ENCODE measurements at places on chromosomes 6 and 20.

DNA sequence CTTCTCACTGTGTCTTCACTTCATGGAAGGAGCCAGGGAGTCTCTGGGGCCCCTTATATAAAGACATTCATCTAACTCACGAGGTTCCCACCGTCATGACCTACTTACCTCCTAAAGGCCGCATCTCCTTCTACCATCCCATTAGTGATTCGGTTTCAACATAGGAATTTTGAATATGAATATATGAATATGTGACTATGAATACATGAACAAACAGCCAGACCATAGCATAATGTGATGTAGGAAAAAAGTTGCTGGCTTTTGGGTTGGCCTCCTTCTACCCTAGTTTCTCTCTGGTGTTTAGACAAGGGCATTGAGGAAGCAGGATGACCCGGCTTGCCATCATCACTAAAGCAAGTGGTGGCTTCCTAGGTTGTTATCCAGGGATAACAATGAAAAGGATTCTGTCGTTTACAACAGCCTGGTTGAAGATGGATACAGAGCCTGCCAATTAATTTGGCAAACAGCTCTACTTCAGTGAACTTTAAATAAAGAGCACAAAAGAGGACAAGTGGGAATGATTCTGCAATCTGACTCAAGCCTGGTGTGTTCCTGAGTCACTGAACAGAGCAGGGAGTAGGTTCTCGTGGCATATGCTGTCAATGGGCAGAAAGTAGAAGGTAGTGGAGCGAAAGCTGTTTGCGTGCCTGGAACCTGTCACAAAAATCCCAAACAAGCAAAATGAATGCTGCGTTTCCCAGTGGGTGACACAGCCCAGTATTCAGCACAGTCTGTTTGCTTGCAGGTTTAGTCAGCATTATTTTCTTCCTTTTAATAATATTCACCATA lies 44.0 kb upstream of the DOK5 start:
- no peak for DNase-seq

GRCh38 chr6:3737149-3737830 lies 14.2 kb downstream of the PXDC1 start:
- no peak for DNase-seq

- DNase-seq: no peak
These were observed 67.6 kb upstream of the DTNBP1 start for GRCh38 chr6:15730442-15730841.

GRCh38 chr6:73393278-73393677 lies 1.4 kb upstream of the DDX43 start:
- no peak for DNase-seq

DNA sequence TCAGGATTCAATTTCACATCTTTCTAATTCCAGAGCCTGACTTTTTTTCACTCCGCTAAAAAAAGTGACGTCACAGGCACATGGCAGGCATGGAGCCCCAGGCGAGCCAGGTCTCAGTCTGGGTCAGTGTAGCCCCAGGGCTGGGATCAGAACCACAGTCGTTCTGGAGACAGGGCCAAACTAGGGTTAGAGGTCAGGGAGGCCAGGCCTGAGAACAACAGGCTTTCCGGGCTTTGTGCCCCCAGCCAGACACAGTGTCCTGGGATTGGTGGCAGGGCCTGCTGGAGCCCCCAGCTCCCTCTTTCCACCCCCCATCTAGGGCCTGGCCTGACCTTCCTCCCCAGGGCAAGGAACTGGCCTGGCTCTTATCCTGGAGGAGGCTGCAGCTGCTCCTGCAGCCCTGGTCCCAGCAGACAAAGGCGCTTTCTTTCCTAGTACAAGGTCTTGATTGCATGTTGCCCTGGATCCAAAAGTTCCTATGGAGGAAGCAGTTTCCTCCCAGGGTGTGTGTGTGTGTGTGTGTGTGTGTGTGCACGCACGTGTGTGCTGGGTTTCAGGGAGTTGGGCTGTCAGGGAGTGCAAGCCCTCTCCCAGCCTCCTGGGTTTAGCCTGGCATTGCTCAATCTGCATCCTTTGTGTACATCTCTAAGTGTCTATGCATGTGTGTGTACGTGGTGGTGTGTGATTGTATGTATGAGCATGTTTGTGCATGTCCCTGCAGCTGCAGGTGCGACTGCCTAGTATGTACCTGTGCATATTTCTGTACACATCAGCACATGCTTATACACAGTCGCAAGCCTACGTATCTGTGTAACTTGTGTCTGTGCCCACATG lies 26.5 kb upstream of the EMILIN3 start:
- DNase-seq: no peak

DNA sequence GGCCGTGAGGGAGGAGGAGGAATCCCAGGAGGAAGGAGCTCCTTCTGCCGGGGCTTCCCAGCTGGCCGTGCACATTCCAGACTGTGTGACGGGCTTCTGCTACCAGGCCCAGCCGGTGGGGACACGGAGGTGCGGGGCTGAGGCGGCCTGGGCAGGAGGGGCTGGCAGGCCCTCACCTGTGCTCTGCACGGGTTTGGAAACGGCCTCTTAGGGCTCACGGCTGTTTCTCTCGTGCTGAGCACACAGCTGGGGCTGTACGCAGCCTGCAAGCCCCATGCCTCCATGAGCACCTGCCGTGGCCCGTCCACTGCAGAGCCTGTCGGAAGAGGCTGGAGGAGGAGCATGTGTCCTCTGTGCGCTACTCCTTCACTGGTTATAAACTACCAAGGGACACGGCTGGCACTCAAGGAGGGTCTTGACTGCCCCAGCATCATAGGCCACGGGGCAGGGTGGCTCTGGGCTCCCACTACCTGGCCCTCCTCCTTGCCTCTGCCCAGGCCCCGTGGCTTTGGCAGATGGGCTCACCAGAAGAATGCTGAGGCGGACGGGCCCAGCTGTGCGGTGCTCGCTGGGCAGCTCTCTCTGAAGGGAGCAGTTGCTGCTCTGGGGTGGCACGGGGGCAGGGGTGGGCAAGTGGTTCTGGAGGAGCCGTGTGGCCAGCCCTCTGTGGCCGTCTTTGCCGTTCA lies 15.8 kb downstream of the NPEPL1 start:
- no peak for DNase-seq

- DNase-seq: no peak
These were observed 434.7 kb upstream of the SOX4 start for GRCh38 chr6:21158873-21159272.

DNA sequence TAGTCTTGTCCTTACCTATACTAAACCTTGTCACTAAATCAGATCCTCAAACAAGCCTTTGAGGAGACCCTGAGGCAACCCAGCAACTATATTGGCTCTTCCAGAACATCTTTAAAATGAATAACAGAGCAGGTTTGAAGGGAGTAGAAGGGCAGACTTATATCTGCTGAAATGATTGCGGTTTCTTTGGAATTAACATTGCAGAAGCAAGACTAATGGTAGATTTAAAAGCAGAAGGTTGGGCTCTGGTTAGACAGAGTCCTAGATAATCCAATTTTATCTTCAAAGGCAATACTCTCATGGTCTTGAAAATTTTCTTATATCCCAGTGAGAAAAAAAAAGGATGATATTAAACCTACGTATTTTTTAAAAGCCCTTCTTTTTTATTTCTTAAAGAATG lies 19.1 kb downstream of the FHL5 start:
- DNase-seq: no peak

DNA sequence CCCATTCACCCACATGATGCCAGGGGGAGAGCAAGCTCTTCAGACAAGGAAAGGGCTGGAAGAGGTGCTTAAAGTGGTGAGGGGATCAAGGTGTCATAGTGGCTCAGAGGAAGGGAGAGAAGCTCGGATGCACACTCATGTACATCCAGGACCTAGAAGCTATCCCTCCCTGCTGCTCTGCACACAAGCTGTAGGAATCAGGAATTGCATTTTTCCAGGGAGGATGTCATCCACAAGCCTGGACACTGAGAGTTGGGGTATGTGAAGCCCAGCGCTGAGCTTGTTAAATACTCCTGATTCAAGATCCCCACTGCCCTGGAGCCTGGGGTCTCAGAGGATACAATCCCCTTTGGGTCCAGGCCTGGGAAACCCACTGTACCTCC lies 85.8 kb upstream of the CCDC167 start:
- no peak for DNase-seq

DNA sequence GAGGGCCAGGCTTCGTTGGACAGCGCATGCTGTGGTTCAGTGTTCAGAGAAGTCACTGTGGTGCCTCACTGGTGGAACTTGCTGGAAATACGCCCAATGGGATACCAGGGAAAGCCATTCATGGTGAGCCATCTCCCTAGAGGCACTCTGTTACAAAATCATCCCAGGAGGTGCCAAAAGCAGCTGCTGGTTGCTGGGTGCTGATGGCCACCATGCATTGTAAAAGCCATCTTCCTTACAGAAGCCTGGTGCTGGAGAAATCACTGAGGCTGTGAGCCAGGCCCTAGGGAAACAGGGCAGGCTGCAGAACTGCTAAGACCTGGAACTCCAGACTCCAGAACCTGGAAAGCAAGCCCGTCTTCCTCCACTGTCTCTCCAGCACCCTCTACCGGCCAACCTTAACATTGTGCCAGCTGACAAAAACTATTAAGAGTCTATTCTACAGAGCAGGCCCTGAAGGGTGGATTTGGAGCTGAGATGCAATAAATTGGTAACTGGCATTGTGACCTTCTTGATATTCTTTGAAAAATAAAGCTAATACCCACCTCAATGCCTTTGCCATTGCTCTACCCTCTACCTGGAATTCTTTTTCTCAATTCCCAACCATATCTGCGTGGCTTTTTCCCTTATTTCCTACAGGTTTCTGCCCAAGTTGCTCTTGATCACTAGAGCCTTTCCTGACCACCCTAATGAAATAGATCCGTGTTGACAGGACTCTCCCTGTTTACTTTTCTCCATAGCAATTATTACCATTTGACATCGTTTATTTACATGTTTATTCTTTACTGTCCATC lies 18.5 kb downstream of the SNRPB start:
- peak; percentile 75 for DNase-seq

DNA sequence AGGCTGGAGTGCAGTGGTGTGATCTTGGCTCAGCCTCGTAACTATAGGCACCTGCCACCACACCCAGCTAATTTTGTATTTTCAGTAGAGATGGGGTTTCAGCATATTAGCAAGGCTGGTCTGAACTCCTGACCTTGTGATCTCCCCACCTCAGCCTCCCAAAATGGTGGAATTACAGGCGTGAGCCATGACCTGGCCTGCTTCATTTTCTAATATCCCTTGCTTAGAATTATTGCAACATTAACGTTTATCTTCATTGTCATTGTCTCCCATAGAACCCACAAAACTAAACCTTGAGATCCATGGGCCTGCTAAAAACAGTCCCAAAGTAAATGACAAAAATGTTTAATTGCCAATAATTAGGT lies 6.1 kb downstream of the EEF1A1 start:
- DNase-seq: peak; percentile 5

- DNase-seq: no peak
These were observed 29.3 kb downstream of the KAT14 start for GRCh38 chr20:18166950-18167349.
